MG63 (cell line): ENCODE measurements at places on chromosomes 7 and 10. TPM values are rescaled to one million over a fixed set of nuclear protein-coding genes. Genes with fewer than 3 reads are reported as not detected.

LIPM gene
- total RNA-seq = not detected in 2 replicates

SLC18A3 gene
- total RNA-seq = not detected in 2 replicates

MDFIC gene
- total RNA-seq = 28.6 and 29.7 TPM in 2 replicates

- DNase-seq = no peak
Measured at GRCh38 chr10:101718690-101719275, 23.8 kb upstream of the FBXW4 start.

- DNase-seq = no peak
Measured at GRCh38 chr10:122261584-122261983, 9.5 kb upstream of the BTBD16 start.

- DNase-seq = peak; percentile 33
Measured at GRCh38 chr7:139618482-139619366, 95.2 kb downstream of the CLEC2L start.
